ENCODE measurements at places on chromosomes 4 and X.

- DNase-seq: no peak
Measured at GRCh38 chrX:111756486-111756885, 75.5 kb downstream of the ALG13 start.

DNA sequence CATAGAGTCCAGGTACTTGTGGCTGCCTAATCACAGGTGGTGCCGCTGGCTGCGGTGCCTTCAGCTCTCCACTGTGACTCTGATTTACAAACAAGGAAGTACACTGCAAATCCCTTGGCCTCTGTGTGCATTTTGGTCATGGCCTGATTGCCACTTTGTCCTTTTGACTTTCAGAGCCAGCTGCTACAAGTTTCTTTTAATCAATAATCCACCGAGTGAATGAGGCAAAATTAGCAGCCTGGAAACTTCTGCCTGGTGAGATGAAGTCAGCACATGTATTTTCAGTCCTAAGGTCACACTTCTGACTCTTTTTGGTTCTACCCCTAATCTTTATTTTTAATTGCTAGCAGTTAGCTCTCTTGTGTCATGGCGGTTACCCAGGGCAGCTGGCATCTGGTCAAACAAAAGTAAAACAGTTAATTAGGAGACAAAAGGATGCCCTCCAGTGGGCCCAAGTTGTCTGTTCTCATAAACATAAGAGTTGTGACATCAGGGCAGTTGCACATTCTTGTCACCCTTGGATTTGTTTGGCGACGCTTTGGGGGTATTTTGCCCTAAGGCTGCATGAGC lies 62.3 kb upstream of the LNX1 start:
- DNase-seq: no peak

DNA sequence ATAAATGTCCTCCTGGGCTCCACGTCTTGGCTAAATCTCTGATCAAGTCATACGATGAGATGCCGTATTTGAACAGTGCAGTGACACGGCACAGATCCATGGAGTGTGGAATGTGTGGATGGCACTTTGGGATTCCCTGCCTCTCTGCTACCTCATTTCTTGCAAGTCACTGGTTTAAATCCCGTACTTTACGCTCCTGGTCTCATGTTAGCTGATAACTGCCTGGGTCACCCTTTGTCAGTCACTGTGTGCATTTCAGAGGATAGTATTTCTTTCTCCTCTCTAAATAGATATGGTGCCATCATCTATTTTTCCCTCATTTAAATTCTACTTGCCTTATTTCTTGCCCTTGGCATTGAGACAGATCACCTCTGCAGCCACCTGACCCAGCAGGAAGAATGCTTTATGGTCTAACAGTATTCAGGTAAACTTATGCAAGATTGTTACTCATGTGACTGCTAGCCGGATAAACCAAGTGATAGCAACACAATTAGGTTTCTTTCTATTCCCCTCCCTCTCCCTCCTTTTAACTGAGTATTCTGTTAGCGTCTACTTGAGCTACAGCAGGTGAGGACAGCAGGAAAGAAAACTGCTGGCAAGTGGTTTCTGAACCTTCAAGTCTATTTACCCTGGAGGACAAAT lies 2.8 kb downstream of the EGF start:
- no peak for DNase-seq

GRCh38 chr4:19403786-19404370 lies 847.8 kb upstream of the SLIT2 start:
- no peak for DNase-seq

DNA sequence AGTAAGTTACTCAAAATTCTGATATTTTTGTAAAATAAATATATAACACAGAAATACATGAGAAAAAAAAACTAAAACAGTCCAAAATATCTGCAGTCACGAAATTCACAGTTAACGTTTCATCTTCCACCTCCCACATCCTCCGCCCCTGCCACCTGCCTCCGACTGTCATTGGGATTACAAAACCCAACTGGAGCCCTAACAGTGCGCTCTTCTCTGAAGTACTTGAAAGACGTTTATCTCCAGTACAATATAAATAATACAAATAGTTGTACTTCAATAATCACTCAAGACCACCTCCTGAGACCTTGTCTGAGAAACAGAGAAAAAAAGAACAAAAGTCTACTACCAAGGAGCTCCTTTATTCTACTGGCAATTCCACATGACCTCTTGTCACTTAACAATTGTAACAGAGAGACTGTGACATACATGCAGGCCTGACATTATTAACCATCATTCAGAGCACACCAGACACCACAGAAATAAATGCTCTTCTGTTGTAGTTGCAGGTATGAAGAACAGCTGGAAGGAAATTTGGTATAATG lies 280.6 kb downstream of the PPP3CA start:
- no peak for DNase-seq

DNA sequence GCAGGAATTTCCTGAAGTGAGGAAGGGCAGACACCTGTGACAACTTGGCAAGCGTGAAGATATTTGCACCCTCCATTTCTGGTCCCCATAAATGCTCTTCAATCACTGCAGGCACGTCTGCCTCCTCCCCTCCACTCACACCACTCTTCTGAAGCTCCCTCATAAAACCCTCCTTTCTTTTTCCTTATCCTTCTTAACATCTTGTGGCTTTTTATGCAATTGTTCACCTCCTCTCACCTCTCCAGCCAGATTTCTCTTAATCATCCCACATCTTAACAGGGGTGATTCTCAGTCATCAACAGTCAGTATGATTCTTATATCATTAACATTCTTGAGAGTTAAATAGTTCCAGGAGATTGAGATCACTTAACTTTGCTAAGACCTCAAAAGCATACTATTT lies 277.4 kb downstream of the SPRY1 start:
- DNase-seq: no peak
